ENCODE measurements at places on chromosomes 12 and 14.

GRCh38 chr12:58117667-58118066 is 176.3 kb downstream of the ATP23 start:
- DNase-seq = no peak

DNA sequence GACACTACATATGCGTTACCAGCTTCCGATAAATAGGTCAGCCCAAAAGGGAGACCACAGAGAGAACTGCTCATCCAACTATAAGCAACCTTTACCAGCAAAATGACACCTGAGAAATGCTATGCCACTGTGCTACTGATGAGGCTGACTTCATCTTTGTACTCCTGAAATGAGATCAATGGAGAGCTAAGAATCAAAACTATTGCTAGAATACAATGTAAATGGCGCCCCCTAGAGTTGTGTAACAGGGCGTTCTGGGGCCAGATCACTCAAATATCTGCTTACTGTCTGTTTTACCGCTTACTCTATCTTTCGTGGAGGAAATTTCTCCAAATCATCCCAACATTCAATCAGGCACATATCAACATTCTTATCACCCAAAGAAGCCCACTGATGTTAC is 4.6 kb downstream of the ZNF384 start:
- no peak for DNase-seq

DNA sequence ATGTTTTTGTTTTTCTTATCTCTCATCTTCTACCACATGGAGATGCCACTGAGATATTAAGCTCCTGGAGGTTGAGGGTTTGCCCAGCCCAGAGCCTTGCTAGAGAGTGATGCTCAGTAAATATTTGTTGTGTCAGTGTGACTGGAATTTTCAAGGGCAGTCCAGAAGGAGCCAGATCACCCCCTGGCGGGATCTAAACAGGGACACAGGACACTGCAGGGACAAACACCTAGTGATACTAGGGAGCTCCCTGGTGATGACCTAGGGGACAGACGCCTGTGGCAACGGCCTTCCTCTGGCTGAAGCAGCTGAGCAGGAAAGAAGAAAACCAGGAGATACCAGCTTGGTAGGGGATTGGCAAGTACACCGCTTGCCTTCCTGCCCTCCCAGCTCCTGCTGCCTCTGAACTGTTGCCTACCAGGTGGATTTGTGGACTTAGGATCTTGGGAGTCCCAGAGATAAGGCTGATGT is 714.4 kb upstream of the TBX3 start:
- no peak for DNase-seq

DNA sequence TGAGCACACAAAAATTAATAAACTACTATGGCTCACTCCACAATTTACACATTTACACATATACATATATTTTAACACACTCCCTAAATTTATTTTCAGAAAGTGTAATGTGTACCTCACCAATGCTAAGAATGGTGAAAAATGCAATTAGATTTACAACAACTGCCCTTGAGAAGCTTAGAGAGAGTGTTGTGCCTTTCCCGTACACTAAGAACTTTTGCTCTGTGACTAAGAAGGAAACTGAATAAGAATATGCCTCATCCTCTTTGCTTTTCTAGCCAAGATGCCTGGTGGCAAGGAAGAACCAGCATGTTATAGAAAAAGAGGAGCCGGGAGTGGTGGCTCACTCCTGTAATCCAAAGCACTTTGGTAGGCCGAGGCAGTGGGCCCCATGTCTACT is 62.3 kb downstream of the SINHCAF start:
- no peak for DNase-seq

DNA sequence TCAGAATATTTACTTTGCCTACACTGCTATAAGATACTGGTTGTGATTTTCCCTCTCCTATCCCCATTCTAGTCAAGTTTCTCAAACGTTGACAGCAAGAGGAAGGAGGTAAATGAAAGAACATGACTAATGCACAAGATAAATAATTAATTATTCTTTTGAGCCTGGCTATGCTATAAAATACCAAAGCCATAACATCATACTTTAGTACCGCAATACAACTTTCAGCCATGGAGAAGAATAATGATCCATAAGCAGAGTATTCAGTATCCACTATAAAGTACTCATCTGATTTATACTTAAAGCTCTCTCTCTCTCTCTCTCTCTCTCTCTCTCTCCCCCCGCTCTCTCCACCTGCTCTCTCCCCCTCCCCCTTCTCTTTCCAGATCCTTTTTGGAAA is 41.3 kb downstream of the TDG start:
- DNase-seq = no peak

GRCh38 chr14:72558721-72559120 is 335.2 kb downstream of the DPF3 start:
- DNase-seq = no peak

DNA sequence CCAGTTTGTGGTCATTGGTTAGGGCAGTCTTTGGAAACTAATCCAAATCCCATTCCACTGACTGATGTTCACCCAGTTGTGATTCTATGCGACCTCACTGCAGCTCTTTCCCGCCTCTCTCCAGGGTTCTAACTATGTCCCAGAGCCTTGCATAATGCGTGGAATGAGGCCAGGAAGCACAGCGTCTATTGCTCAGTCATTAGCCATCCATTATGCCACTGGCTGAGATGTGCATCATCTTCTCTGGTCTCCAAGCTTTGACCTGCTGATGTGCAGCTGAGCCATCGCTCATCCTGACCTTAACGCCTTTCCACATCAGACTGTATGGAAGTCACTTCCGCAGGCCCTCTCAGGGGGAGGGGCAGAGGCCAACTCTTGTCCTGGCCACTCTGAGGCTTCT is 115.4 kb upstream of the VRK1 start:
- no peak for DNase-seq

DNA sequence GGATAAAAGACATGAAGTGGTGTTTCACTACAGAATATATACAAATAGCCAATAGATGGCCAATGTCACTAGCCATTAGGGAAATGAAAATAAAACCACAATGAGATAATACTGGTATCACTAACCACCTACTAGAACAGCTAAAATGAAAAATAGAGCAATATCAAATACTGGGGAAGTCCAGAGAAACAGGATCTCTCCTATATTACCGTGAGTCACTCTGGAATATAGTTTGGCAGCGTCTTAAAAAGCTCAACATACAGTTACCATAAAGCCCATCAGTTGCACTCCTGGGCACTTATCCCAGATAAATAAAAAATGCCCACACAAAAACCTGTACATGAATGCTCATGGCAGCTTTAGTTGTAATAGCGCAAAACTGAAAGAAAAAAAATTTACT is 101.7 kb downstream of the TMTC1 start:
- DNase-seq = no peak

- no peak for DNase-seq
Measured at GRCh38 chr14:28746247-28746646, 20.3 kb upstream of the FOXG1 start.

GRCh38 chr12:16506394-16506793 is 99.6 kb downstream of the LMO3 start:
- DNase-seq = no peak

DNA sequence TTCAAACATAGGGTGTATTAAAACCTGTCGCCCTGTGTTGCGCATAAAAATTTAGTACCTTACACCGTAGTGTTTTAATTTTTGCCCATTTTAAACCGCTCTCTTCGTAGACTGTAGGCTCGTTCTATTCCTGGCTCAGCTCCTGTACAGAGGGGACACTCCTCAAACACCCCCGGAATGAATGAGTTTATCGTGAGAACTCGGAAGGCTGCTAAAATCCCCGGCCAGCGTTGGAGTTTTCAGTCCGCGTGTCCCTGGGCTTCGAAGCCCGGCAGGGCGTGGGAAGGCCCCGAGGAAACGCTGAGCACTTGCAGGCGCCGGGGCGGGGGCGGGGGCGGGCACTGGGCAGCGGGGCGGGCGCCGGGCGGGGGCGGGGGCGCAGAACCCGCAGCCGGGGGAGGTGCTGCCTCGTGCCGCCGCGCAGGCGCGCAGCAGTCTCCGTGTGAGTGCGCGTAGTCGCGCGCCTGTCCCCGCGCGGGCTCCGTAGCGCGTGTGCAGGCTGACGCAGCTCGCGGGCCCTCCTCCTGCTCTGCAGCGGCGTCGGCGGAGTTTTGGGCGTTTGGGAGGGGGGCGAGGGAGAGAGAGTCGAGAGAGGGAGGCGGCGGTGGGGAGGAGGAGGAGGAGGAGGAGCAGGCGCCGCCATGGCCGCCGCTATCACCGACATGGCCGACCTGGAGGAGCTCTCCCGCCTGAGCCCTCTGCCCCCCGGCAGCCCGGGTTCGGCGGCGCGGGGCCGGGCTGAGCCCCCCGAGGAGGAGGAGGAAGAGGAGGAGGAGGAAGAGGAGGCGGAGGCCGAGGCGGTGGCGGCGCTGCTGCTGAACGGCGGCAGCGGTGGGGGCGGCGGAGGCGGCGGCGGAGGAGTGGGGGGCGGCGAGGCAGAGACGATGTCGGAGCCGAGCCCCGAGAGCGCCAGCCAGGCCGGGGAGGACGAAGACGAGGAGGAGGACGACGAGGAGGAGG is at the start of gene AEBP2:
Gene AEBP2, plus strand, starts transcription at position 434 of the 960 bp plus-strand sequence. Its CDS starts 208 bp downstream, at position 642.
- peak; percentile 83 for DNase-seq

DNA sequence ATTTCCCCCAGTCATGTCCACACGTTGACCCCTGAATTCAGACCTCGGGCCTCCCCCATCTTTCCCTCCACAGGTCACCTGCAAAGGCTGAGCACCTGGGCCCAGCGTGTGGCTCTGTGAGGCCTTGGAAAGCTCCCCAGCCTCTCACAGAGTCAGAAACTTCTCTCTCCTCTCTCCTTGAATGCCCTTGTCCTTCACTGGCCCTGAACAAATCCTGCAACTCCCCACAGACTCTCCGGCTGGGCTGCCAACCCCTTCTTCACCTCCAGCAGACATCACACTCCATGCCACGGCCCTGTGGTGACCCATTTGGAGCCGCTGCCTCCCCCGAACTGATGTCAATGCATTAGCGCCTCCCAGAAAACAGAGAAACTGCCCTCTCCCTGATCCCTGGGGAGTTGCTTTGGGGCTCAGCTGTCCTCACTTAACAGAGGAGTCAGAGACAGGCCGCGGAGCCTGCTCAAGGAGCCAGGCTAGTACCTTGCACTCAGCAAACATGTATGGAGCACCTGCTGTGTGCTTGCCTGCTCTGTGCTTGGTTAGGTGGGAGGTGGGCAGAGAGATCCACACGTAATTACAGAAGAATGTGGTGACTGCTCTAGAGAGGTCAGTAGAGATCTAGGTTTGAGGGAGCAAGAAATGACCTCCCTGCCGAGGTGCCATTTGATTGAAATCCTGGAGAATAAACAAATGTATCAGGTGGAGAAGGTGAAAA is 99.2 kb upstream of the PWP1 start:
- no peak for DNase-seq

DNA sequence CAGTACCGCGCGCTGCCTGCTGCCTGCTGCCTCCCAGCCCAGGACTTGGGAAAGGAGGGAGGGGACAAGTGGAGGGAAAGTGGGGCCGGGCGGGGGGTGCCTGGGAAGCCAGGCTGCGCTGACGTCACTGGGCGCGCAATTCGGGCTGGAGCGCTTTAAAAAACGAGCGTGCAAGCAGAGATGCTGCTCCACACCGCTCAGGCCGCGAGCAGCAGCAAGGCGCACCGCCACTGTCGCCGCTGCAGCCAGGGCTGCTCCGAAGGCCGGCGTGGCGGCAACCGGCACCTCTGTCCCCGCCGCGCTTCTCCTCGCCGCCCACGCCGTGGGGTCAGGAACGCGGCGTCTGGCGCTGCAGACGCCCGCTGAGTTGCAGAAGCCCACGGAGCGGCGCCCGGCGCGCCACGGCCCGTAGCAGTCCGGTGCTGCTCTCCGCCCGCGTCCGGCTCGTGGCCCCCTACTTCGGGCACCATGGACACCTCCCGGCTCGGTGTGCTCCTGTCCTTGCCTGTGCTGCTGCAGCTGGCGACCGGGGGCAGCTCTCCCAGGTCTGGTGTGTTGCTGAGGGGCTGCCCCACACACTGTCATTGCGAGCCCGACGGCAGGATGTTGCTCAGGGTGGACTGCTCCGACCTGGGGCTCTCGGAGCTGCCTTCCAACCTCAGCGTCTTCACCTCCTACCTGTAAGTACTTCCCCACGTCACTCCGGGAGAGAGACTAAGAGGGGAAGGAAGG is at the start of gene LGR5:
Gene LGR5, plus strand, starts transcription at position 186 of the 732 bp plus-strand sequence. Its CDS starts 283 bp downstream, at position 469.
- DNase-seq = peak; percentile 34

- no peak for DNase-seq
Measured at GRCh38 chr12:18383203-18383602, 121.9 kb downstream of the PIK3C2G start.

All from GM12891 (cell line).